Mesothelial cell of epicardium (in vitro differentiated cells): ENCODE measurements at places on chromosomes 3 and 15.
A peak's percentile ranks its signal among the peaks of the same experiment; 100 is the strongest.

DNA sequence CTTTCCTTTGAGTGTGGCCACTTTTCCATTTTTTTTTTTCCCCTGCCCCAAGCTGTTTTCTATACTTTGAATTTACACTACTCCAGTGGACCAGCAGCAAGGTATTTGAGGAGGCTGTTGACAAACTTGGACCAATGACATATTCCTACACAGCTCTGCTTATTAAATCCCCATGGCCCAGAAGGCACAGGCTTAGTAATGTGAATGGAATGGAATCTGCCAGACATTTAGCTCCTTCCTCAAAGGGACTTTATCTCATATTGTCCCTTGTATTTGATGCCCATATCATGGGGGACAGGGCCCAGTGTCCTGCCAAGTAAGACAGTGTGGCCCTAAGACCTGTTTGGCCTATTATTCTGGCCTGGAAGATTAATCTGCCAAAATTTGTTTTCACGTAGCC lies 107.5 kb downstream of the CHCHD6 start:
- no peak overlapping the region for H3K4me3 ChIP-seq
- peaks cover 10% of the 10 kb centered on the region for H3K4me1 ChIP-seq
- no peaks in the 10 kb centered on the region for H3K36me3 ChIP-seq

- no peak for DNase-seq
- H3K27ac ChIP-seq = no peak overlapping the region
- H3K4me3 ChIP-seq = no peak overlapping the region
- H3K36me3 ChIP-seq = peaks cover 60% of the 10 kb centered on the region
- H3K27me3 ChIP-seq = no peaks in the 10 kb centered on the region
- no peaks in the 10 kb centered on the region for H3K4me1 ChIP-seq
Observed at GRCh38 chr3:129266651-129267050, 12.0 kb upstream of the HMCES start.

DNA sequence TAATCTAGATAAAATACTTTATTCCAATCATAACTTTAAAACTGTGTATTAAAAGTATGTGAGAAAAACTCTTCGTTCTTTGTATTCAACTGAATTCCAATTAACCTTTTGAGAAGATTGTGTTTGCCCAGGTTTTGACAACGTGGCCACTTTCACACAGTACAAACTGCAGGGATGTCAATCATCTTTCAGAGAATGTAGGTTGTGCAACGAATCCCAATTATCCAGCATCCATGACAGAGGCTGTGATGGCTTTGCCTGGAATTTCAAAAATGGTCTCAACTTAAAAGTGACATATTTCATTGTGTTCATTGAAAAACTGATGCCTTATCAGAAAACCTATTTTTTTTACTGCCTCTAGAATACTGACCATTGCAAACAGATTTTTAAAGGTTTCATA lies 615.1 kb upstream of the KCNMB2 start:
- H3K4me3 ChIP-seq = no peak overlapping the region
- H3K36me3 ChIP-seq = peaks cover 5% of the 10 kb centered on the region
- H3K27me3 ChIP-seq = no peaks in the 10 kb centered on the region
- H3K4me1 ChIP-seq = no peaks in the 10 kb centered on the region

GRCh38 chr15:68195336-68196112 lies 9.6 kb downstream of the CALML4 start:
- no peaks in the 10 kb centered on the region for H3K27me3 ChIP-seq
- no peak overlapping the region for H3K4me3 ChIP-seq
- peaks cover 16% of the 10 kb centered on the region for H3K36me3 ChIP-seq
- DNase-seq = no peak
- peaks cover 18% of the 10 kb centered on the region for H3K4me1 ChIP-seq

- DNase-seq = no peak
- peaks cover under 1% of the 10 kb centered on the region for H3K36me3 ChIP-seq
- no peak overlapping the region for H3K27ac ChIP-seq
- H3K4me1 ChIP-seq = peaks cover 7% of the 10 kb centered on the region
Observed at GRCh38 chr3:171781711-171782127, 28.6 kb downstream of the PLD1 start.

GRCh38 chr15:38554354-38554753 lies 10.3 kb downstream of the RASGRP1 start:
- no peak for DNase-seq
- no peaks in the 10 kb centered on the region for H3K36me3 ChIP-seq
- H3K4me1 ChIP-seq = peaks cover 50% of the 10 kb centered on the region
- H3K4me3 ChIP-seq = no peak overlapping the region

- peaks cover 50% of the 10 kb centered on the region for H3K4me1 ChIP-seq
- peak overlapping the region; percentile 0 for H3K27ac ChIP-seq
- H3K27me3 ChIP-seq = no peaks in the 10 kb centered on the region
- DNase-seq = no peak
- H3K36me3 ChIP-seq = no peaks in the 10 kb centered on the region
- no peak overlapping the region for H3K4me3 ChIP-seq
Observed at GRCh38 chr3:73513260-73513659, 111.5 kb downstream of the PDZRN3 start.

DNA sequence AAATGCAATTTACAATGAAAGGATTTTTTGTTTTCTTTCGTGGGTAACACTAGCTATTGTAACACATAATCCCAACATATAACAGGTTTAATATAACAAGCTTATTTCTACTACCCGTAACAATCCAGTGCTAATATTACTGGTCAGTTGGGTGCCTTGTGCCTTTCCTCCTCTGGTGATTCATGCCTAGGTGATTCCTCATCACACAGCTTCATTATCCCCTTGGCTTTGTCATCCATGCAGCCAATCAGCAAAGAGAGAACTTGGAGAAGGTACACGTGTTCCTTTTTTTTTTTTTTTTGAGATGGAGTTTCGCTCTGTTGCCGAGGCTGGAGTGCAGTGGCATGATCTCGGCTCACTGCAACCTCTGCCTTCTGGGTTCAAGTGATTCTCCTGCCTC lies 30.7 kb downstream of the CHST14 start:
- peaks cover 6% of the 10 kb centered on the region for H3K4me1 ChIP-seq
- DNase-seq = no peak
- no peak overlapping the region for H3K4me3 ChIP-seq
- no peak overlapping the region for H3K27ac ChIP-seq
- H3K27me3 ChIP-seq = peaks cover 12% of the 10 kb centered on the region

GRCh38 chr15:38481113-38481512 lies 27.2 kb downstream of the FAM98B start:
- H3K27ac ChIP-seq = no peak overlapping the region
- no peak overlapping the region for H3K4me3 ChIP-seq
- H3K4me1 ChIP-seq = no peaks in the 10 kb centered on the region
- DNase-seq = no peak
- H3K27me3 ChIP-seq = no peaks in the 10 kb centered on the region
- H3K36me3 ChIP-seq = peaks cover 16% of the 10 kb centered on the region

DNA sequence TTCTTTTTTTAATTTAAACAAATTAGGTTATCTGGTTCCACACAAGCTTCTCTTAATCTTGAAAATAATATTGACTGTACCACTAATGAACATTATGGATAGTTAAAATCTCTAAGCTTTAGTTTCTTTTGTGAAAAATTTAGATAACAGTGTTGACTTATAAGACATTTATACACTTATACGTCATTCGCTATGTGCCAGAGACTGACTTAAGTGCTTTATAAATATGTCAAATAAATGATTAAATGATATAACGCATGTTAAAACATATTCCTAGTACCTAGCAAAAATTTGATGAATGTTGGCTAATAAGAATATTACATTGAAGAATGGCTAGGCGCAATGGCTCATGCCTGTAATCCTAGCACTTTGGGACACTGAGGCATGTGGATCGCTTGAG lies 96.3 kb downstream of the PCCB start:
- DNase-seq = no peak
- no peak overlapping the region for H3K27ac ChIP-seq
- H3K4me3 ChIP-seq = no peak overlapping the region
- peaks cover 25% of the 10 kb centered on the region for H3K4me1 ChIP-seq
- peaks cover 22% of the 10 kb centered on the region for H3K36me3 ChIP-seq

- peaks cover 2% of the 10 kb centered on the region for H3K27me3 ChIP-seq
- no peak for DNase-seq
- H3K4me3 ChIP-seq = no peak overlapping the region
- H3K27ac ChIP-seq = peak overlapping the region; percentile 89
Observed at GRCh38 chr3:127043731-127044510, 61.0 kb downstream of the PLXNA1 start.

DNA sequence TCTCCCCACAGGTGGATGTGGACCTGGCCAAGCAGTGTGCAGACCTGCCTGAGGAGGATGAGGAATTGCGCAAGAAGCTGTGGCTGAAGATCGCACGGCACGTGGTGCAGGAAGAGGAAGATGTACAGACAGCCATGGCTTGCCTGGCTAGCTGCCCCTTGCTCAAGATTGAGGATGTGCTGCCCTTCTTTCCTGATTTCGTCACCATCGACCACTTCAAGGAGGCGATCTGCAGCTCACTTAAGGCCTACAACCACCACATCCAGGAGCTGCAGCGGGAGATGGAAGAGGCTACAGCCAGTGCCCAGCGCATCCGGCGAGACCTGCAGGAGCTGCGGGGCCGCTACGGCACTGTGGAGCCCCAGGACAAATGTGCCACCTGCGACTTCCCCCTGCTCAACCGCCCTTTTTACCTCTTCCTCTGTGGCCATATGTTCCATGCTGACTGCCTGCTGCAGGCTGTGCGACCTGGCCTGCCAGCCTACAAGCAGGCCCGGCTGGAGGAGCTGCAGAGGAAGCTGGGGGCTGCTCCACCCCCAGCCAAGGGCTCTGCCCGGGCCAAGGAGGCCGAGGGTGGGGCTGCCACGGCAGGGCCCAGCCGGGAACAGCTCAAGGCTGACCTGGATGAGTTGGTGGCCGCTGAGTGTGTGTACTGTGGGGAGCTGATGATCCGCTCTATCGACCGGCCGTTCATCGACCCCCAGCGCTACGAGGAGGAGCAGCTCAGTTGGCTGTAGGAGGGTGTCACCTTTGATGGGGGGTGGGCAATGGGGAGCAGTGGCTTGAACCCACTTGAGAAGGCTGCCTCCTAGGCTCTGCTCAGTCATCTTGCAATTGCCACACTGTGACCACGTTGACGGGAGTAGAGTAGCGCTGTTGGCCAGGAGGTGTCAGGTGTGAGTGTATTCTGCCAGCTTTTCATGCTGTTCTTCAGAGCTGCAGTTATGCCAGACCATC lies 8.6 kb downstream of the VPS18 start:
- H3K4me3 ChIP-seq = no peak overlapping the region
- H3K27me3 ChIP-seq = no peaks in the 10 kb centered on the region
- peaks cover 9% of the 10 kb centered on the region for H3K4me1 ChIP-seq
- DNase-seq = no peak
- no peak overlapping the region for H3K27ac ChIP-seq

DNA sequence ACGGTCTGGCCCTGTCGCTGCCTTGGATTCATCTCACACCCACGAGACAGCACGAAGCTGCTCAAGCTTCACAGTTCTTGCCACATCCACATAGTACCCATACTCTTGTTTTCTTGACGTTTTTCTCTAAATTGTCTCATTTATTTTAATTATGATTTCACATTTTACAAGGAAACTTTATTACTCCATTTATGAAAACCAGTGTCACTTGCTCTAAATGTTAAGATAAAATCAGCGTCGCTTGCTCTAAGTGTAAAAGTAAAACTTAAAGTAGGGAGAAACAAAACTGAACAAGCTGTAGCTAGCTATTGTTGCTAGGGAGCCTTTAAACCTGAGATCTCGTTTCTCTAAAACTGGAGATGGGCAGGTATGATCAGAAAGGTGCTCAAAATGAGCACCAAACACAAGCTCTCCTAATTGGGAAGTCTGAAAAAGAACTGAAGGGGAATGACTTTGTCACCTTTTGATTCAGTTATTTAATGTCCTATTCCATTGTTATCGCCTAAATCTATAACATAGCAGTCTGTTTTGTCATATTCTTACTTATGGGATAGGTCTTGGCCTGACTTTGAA lies 680 bp downstream of the IFT122 start:
- no peak for DNase-seq
- H3K36me3 ChIP-seq = peaks cover 9% of the 10 kb centered on the region
- peak overlapping the region; percentile 95 for H3K27ac ChIP-seq

- no peak for DNase-seq
- no peak overlapping the region for H3K4me3 ChIP-seq
- H3K27ac ChIP-seq = no peak overlapping the region
- H3K27me3 ChIP-seq = no peaks in the 10 kb centered on the region
Observed at GRCh38 chr15:24633082-24633481, 42.5 kb upstream of the NPAP1 start.

GRCh38 chr3:125401402-125401801 lies 26.3 kb upstream of the ZNF148 start:
- no peaks in the 10 kb centered on the region for H3K36me3 ChIP-seq
- DNase-seq = no peak
- H3K27me3 ChIP-seq = no peaks in the 10 kb centered on the region
- no peak overlapping the region for H3K27ac ChIP-seq
- H3K4me3 ChIP-seq = no peak overlapping the region
- H3K4me1 ChIP-seq = no peaks in the 10 kb centered on the region

DNA sequence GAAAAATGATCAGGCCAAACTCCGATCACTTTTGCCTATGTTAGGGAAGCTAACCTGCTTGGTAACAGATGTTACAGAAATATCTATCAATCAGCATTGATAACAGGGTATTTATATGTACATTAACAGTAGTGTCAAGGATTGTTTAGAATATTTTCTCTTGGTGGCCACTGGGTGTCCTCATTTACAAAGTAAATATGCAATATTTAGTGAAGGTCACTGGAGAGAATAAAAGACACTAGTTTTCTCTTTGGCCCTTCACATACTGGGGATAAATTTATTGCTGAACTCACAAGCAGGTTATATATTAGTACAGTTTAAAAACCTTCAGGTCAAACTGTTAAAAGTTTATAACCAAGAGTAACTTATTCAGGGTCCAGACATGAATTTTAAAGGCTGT lies 69.0 kb downstream of the TIGIT start:
- H3K27me3 ChIP-seq = no peaks in the 10 kb centered on the region
- DNase-seq = no peak
- no peak overlapping the region for H3K4me3 ChIP-seq
- no peak overlapping the region for H3K27ac ChIP-seq
- H3K4me1 ChIP-seq = peaks cover 9% of the 10 kb centered on the region

DNA sequence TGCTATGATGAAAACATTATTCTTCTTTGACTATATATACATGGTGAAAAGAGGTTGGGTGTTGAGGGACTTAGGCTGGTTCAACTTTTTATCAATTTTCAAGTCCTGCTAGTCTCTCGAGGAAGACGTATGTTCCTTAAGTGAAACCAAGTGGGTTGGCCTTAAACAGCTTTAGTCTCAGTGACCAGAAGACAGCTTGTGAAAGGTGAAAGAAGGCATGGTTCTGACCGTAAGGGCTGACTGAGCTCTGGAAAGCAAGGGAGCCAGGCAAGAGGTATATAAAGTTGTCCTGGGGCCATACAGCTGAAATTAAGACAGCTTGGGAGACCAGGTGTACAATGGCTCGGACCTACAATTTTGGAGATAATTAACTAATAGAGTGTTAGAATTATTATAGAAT lies 128.9 kb upstream of the TP63 start:
- H3K27me3 ChIP-seq = no peaks in the 10 kb centered on the region
- no peak overlapping the region for H3K27ac ChIP-seq
- H3K4me3 ChIP-seq = no peak overlapping the region
- no peaks in the 10 kb centered on the region for H3K36me3 ChIP-seq
- DNase-seq = no peak
